ENCODE measurements at places on chromosomes 13 and 19. TPM values are rescaled to one million over a fixed set of nuclear protein-coding genes. Genes with fewer than 3 reads are reported as not detected.

DNA sequence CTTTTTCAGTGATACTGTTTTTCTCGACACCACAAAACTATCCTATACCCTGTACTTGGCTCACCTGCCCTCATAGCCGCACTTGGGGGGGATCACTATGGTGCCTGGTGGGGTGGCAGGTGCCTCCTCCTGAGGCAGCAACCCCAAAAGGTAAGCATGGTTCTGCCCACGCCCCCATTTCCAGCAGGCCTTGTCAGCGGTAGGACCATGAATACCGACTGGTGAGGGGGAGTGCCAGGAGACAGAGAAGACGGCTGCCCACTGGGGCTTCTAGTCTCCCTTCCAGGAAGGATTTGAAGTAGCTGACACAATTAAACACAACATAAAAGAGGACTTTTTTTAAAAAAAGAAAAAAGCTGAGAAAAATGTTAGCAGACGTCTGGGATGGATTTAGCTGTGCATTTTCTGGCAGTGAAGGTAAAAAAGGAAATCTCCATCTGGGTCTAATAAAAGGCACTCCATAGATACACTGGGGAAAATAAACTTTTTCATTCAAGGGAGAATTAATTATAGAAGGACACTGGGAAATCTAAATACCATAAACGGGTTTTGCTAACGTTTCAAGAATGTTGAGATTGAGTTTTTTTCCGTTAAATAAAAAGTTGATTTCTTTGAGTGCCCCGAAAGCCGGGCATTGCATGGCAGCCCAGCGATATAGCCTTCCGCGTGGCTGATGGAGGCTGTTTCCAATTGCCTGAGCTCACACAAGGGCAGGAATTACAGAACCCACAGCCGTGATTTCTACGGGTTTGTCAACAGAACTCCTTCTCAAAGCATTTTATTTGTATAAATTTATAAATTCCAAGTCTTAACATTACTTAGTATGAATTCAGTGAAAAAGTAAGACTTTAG lies 45.1 kb downstream of the ATP11A start:
- DNase-seq = no peak

DNA sequence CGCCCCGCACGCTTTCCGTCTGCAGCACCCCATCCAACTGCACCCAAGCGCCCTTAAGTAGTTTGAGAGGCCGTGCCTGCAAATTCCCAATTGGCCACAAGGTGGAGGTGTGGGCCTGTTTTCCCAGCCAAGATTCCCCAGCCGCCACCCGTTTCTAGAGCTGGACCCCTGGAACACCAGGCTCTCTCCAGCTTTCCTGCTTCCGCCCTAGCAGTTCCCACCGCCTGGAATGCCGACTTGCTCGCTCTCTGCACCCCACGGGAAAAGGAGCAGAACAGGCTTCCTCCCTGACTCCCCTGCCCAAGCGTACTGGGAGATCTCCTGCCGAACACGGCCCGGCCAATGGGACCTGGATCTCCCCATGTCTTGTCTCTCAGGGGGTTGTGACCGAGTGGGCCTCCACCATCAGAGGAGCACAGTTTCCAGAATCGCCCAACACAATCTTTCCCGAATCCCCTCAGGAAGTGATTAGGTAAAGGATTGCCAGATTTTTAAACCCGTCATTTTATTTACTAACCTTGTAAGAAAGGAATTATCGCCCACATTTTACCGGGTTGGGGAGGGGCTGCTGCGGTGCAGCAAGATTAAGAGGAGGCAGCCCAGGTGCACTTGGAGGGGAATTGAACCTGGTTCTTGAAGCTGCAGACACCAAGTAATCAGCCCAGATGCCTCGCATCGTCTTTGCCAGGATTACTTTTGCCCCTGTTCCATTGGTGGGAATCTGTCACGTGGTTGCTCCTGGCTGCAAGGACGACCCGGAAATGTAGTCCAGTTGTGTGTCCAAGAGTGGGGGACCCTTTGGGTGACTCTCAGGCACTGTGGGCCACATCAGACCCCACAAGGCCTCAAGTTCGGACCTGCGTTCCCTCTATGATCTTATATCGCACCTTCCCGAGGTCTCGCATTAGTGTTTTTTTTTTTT lies 3.5 kb upstream of the NAPSA start:
- peak; percentile 77 for DNase-seq

GRCh38 chr19:8724276-8724675 lies 2.8 kb downstream of the OR2Z1 start:
- DNase-seq = no peak

The DPRX gene
- total RNA-seq = not detected

The ZIM2 gene
- total RNA-seq = not detected
